Epithelial cell of esophagus (primary cell): ENCODE measurements at places on chromosomes 13 and 19.

DNA sequence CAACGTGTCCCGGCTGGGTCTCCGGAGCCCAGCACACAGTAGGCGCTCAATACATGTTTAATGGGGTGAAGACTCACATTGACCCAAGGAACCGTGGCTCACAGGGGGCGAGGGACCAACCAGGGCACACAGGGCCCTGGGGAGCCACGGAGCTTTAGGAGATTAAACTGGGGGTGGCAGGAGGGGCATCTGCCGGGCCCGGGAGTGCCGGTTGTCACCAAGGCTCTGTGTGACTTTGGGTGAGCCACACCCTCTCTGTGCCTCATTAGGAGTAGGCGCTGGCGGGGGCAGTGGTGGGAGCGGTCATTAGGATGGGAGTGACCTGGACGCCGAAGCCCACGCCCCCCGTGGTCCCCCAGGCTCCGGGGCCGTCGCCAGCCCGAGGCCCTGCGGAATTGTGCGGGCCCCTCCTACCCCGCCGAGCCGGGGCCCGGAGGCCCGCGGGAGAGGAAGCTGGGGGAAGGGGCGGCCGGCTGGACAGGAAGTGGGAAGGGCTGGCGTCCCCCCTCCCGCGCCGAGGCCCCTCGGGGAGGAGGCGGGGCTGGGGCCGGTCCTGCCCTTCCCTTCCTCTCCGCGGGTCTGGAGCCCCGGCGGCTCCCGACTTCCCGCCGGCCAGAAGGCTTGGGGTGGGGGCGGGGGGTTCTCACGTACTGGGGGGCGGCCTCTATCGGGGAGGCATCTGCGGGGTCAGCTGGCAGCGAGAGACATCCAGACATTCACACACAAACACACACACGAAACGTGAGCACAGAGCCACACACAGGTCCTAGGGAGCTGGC is 1.8 kb upstream of the SSBP4 start:
- no peak for DNase-seq

DNA sequence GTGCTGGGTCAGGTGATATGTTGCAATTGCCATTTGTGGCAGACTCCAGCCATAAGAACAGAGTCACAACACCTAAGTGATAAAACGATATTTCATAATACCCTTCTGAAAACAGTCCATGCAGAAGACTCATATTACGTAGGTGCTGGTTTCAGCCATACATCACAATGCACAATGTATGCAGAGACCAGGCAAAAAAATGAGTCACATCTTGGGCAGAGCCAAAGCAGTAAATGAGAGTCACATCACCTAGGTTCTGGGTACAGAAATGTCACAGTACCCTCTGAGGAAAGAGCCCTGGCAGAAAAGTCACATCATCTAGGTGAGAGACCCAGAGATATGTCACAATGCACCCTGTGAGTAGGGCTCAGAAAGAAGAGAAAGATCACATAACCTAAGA is 125.2 kb upstream of the ZNF91 start:
- DNase-seq = peak; percentile 25

GRCh38 chr19:40210889-40211288 is 7.3 kb downstream of the TTC9B start:
- no peak for DNase-seq

DNA sequence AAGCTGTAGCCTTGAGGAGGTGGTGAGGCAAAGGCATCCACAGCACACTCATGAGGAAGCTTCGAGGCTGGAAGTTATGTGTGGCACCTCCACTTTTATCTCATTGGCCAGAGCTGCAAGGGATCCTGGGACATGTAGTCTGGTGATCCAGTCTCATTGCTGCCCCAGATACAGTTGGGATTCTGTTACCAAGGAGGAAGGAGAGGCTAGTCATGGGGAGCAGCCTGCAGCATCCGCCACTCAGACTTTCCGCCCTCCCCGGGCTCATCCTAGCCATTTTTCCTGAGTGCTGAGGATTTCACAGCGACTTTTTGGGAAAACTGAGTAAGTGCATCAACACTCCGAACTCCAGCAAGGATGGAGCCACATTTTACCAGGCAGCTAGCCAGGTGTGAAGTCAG is 74.4 kb downstream of the DPF1 start:
- DNase-seq = no peak

DNA sequence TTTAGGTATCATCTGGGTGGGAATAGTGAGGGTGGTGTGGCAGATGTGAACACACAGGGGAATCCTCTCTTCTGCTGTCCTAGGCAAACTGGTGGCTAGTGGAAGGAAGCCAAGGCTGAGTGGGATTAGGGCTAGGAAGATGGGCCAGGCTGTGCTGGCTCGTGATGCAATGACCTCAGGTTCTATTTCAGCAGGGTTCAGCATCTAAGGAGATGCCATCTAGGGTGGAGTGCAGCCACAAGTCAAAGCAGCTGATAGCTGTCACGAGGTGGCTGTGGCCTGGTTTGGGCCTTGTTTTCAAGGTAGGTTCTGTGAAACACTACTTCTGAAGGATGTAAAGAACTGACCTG is 21.6 kb downstream of the ARL11 start:
- DNase-seq = no peak

DNA sequence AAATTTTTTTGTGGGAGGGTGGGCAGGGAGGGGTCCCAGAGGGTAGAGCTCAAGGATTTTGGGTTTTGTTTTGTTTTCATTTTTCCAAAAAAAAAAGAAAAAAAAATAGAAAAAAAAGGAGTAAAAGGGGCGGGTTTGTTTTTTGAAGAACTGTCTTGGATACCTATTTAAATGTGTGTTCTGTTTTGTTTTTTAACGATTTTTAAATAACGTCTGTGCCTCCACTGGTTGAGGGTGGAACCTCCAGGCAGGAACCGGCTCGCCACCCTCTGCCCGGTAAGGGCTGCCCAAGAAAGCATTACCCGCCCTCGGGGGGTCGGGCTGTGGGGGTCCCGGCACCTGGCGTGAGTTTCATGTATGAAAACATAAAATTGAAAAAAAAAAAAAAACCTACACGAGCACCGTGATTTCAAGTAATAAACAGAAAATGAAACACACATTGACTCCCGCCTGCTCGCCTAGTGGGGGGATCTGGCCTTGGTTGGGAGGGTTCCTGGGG is 10.4 kb downstream of the MIDN start:
- no peak for DNase-seq

DNA sequence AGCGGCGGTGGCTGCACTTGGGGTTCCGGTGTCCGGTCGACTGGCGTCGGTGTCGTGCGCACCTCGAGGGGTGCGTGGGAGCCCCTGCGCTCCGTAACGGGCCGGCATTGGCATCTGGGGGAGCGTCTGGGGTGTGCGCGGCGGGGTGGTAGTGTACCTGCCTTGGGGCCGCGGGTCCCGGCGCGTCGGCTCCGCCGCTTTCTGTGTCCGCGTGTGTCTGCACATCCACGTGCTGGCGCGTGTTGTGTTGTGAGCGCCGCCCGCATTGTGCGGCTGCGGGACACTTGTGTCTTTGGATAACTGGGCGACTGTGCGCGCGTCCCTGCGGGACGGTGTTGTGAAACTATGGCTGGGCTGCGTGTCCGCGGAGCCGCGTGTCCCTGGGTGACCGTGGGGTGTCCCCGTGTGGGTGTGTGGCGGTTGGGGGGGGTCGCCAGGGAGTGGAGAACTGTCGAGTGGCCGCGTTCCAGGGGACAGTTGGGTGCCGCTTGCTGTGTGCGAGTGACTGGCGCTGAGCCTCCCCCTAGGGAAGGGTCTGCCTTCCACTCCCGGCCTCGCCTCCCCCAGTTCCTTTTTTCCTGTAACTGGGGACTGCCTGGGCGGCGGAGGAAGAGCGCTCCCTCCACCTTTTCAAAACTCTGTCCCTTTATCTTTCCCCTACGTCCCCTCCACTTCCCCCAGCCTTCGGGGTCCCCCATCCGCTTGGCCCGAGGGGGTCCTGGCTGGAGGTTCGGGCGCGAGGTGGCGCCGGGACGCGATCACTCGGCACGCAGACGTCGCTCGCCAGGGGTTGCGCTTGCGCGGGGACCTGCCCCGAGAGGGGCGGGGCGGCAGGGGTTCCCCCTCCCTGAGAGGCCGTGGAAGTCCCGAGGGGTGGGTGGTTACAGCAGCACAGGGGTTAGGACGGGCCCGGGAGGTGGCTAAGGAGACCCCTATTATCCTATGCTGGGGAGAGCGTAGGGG is 5.7 kb upstream of the NFIC start:
- peak; percentile 54 for DNase-seq
